ENCODE measurements at places on chromosomes 2 and 18. TPM values are rescaled to one million over a fixed set of nuclear protein-coding genes. Genes with fewer than 3 reads are reported as not detected.
A peak's percentile ranks its signal among the peaks of the same experiment; 100 is the strongest.

GRCh38 chr2:234211797-234212196 lies 161.3 kb downstream of the SPP2 start:
- peak; percentile 28 for DNase-seq

- no peak for DNase-seq
These were observed 1048.4 kb upstream of the CDH2 start for GRCh38 chr18:29225351-29225750.

- DNase-seq = no peak
These were observed 28.0 kb downstream of the STEAP3 start for GRCh38 chr2:119251652-119252051.

The IL18R1 gene
- total RNA-seq = 0.64 TPM

Data from fibroblast of villous mesenchyme (primary cell).